ENCODE measurements at places on chromosomes 6 and 20. TPM values are rescaled to one million over a fixed set of nuclear protein-coding genes. Genes with fewer than 3 reads are reported as not detected.
A peak's percentile ranks its signal among the peaks of the same experiment; 100 is the strongest.

Gene PLCB4
- 29.4 TPM for total RNA-seq

Gene CAGE1
- total RNA-seq, result not detected

Gene C20orf204
- total RNA-seq, result not detected

Gene PGM3
- 96.4 TPM for total RNA-seq

DNA sequence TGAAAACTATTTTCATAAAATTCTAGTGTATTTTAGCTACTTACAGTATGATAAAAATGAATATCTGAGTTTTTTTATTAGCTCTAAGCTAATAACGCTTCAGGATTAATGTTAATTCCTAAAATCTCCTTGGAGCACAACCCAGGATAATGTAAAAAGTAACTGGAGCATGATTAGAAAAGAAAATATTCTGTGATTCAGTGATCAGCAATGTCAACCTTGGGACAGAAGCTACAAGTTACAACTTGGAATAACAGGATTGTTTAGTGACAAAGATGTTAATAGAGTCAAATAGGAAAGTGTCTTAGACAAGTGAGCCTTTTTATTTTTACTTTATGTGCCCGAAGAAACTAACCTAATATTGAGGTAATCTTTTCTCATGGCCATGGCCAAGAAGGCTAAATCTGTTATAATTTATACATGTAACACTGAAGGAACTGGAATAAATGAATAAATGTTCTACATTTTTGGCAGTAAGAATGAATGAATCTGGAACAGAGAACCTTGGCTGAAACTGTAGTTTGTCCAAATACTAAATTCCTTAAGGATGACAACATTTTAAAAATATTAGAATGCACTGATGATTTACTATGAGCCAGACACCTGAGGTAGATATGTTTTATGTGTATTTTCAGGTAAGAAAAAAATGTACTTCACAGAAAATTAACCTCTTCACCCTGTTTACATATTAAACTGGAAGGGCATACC, 994.0 kb downstream of the GRIK2 start:
- no peak for DNase-seq

DNA sequence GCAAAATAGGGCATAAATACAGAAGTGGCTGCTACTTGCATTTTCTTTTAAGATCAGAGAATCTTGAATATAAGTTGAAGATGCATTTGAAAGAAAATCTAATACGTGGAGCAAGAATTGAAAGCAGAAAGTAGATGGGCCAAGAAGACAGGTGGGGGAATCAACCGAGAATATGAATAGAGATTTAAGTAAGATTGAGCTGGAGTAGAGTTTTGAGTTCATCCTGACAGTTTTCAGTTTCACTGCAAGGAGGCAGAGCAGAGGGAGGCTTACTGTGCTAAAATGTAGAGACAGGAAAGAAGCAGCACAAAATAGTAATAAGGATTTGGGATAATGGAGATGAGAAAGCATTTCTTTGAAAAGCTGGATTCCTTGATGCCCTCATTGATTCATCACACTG, 214.5 kb downstream of the GJA1 start:
- DNase-seq, result no peak

- no peak for DNase-seq
Observed at GRCh38 chr6:127880429-127880828, 20.4 kb downstream of the THEMIS start.

- DNase-seq, result peak; percentile 87
Observed at GRCh38 chr6:4008324-4009047, 70.5 kb downstream of the FAM217A start.

GRCh38 chr6:52532457-52532856, 44.4 kb downstream of the TRAM2 start:
- DNase-seq, result no peak

- DNase-seq, result no peak
Observed at GRCh38 chr6:46799657-46800056, 6.5 kb downstream of the MEP1A start.

DNA sequence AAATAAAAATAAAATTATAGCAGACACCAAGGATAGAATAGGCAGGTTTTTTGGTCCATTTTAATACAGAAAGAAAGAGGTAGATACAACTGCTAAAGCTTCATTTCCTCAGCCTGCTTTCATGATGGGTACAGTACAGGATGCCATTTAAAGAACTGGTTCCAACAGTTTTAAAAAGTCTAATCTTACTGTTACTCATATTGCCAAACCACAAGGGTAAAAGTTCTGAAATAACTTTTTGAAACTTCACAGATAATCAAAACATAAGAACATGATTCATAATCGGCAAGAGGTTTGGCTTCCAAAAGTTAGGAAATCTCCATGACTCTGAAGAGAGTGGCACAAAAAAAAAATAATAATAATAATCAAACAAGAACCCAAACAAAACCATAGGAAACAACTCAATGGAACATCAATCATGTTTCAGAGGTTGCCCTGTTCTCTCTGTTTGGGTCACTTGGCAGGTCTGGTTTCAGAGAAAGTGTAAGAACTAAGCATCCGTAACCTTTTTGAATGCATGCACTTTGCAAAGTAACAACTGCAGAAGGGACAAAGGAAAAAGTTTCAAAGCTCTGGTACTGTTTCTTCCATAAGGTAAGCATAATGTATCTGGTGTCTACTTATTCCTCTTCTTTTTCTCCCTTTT, 79.7 kb downstream of the SMLR1 start:
- DNase-seq, result no peak

DNA sequence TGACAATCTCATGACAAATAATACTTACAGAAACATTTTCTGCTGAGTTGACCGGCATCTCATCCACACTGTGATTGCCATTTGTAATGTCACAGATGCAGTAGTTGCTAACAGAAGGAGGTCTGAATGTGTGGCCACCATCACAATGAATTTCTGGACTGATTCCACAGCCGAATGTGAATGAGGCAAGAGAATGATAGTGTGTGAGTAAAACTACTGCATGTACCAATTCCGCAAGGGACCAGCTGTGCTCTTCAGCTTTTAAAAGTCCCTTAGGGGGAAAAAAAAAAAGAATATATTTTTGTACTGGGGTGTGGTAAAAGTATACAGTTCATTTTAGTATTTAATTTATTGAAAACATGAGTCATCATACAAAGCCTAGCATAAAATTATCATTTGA, 96.2 kb downstream of the SESN1 start:
- no peak for DNase-seq

GRCh38 chr20:47676912-47677634, 108.2 kb downstream of the SULF2 start:
- DNase-seq, result no peak

DNA sequence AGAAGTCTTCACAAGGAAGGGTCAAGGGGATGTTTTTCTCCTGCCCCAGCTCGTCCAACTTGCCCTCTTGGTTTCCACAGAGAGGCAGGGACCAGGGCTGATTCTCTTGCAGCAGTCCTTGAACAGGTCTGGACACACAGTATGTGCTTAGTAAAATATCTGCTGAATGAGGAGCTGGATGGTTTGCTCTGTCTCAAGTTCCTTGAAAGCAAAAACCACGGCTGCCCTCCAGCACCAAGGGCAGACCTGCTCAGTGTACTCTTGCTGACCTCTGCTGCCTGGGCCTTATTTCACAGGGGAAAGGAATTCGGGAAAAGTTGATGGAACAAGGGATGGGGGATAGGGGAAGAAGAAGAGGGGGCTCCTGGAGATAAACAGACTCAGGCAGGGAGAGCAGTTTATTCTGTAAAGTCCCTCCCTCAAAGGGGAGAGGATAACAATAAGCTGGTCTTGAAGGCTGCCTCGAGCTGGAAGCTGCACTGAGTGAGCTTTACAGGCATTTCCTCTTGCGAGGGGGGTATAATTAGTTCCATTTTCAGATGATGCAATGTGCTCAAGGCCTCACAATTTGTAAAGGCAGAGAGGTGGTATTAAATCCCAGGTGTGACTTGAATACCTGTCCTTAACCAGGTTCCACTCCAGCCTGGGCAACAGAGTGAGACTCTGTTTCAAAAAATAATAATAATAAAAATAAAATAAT, 10.3 kb downstream of the KCNK5 start:
- no peak for DNase-seq

- DNase-seq, result no peak
Observed at GRCh38 chr6:6738922-6739716, 150.6 kb downstream of the LY86 start.

GRCh38 chr20:37366743-37367142, 20.8 kb downstream of the SRC start:
- no peak for DNase-seq

DNA sequence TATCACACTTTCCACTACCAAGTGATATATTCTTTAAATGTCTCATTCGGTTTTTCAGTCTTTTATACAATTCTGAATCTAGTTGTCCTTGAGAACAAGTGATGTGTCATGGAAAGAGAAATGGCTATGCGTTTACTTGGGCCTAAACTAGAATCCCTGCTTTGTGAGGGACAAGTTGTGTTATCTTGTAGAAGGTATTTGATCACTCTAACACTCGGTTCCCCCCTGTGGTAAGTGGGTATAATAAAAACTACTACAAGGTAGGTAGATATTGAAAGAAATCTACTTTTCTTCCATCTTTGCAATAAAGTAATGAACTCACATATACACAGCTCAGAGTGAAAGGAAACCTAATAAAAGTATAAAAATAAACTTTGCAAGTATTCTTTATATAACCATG, 108.9 kb downstream of the MANEA start:
- no peak for DNase-seq
